ENCODE measurements at places on chromosomes 1 and 21.
A peak's percentile ranks its signal among the peaks of the same experiment; 100 is the strongest.

DNA sequence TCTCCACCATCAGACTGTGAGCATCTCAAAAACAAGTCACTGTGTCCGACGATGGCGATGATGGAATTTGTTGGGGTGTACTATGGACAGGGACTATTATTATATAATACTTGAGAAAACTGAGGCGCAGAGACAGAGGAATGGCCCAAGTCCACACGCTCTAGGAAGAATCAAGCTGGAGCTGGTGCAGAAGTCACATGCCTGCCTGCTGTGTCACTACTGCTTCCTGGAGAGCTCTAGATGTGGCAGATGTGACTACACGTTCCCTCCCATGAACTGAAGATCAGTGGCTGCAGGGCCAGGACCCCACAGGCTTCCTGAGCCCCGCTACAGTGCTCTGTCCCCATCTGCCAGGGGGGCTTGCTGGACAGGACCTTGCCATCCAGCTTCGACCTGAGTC, 56.9 kb downstream of the TRABD2B start:
- no peak for DNase-seq

GRCh38 chr1:10787286-10787685, 9.2 kb downstream of the CASZ1 start:
- DNase-seq: no peak

GRCh38 chr1:156476501-156477298, 23.9 kb downstream of the MEF2D start:
- no peak for DNase-seq

DNA sequence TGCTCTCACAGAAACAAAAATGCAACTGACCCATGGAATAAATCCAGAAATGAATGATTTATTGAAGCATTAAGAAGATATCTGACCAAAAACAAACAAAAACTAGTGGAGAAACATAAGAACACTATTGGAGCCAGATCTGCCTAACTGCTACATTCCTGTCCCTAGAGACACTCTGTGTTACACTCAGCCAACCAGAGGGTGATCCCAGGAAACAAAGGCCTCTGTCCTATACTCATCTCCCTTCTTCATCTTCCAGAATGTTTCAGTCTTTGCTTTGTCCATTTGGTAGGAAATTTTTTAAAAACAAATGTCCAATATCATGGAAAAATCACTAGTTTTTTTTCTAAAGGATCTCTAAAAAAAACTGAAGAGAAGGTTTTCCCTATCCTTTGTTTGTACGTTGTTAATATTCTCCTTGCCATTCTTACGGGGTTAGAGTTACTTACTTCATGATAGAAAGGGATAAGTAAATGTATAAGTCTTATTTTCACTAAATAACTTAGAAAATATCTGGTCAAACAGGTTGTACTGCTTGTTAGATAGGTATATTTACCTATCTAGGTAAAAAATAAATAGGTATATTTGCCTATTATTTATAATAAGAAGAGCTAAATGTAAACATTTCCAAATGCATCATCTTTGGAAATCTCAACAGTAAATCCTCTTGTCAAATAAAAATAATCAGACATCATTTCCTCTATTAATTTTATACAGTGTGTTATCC, 59.1 kb downstream of the NME7 start:
- DNase-seq: no peak

GRCh38 chr1:19287436-19288185, 959 bp downstream of the AKR7A3 start:
- no peak for DNase-seq

GRCh38 chr1:152034324-152034653, 2.5 kb downstream of the S100A11 start:
- DNase-seq: no peak

- DNase-seq: no peak
Measured at GRCh38 chr1:29544406-29544805, 308.1 kb downstream of the PTPRU start.

- DNase-seq: no peak
Measured at GRCh38 chr1:178908358-178908757, 37.5 kb upstream of the ANGPTL1 start.

GRCh38 chr21:41816583-41817165, 49.8 kb upstream of the RIPK4 start:
- DNase-seq: peak; percentile 48

DNA sequence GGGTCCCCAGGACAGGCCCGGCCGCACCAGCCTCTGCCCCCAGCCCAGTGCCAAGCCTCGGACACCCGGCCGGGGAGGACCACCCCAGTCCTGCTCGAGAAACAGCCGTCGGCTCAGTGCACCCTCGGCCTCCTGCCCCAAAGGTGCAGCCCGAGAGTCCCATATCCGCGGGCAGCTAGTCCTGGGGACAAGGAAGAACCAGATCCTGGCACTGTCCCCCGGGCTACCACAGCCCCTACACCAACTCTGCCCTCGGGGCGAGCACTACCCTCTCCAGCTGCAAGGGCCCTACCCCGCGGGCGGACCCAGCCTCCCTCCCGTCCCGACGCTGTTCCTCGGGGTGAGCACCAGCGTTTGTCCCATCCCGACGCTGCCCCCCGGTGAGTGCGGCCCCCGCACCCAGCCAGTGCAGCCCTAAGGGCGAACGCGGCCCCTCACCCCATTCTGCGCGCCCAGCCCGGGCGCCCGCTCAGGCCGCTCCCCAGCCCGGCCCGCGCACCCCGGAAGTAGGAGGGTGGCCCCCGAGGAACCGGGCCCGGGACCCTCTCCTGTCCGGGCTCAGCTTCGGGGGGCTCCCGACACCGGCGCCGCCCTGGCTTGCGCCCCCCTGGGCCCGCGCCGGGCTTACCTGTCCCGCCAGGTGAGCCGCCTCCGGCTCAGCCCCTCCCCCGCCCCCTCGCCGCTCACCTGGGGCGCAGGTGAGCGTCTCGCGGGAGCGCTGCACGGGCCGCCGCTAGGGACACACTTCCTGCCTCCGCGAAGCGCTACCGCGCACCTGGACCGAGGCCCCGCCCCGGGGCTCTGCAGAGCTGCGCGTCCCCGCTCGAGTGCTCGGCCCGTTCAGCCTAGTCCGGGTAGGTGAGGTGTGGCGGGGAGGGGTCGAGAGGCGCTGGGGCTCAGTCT, at the start of gene KDF1:
TSS of gene KDF1 (minus strand) at position 747 of the 903 bp plus-strand sequence. CDS start 8,088 bp downstream, outside the sequence.
- no peak for DNase-seq

- DNase-seq: no peak
Measured at GRCh38 chr21:19508442-19508841, 1104.9 kb upstream of the TMPRSS15 start.

DNA sequence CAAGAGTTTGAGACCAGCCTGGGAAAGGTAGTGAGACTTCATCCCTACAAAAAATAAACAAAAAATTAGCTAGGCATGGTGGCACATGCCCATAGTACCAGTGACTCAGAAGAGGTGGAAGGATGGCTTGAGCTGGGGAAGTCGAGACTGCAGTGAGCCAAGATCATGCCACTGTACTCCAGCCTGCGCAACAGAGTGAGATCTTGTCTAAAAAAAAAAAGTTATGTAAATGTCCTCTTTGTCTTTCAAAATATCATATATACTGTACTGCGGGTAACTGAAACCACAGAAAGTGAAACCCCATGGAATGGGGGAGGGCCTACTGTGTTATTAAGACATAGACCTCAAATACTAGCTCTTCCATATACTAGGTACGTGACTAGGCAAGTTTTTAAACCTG, 20.8 kb downstream of the ACADM start:
- no peak for DNase-seq

DNA sequence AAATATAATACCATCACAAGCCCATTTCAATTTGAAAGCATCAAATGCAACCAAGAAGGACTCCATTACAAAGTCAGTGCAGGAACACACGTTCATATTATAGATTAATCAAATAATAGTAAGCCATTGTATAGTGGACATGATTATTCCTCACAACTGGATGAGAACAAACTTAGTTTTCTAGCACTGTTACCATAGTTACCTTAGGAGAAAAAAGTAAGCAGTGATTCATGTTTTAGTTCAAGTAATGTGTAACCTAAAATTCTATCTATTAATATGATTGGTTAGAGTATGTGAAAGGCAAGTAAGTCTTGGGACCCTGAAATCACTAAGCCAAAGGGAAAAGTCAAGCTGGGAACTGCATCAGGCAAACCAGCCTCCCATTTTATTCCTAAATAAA, 15.2 kb downstream of the SSX2IP start:
- DNase-seq: no peak

- DNase-seq: no peak
Measured at GRCh38 chr1:231666937-231667608, 40.5 kb downstream of the DISC1 start.

GRCh38 chr21:37489553-37489952, 123.0 kb downstream of the DYRK1A start:
- no peak for DNase-seq

GRCh38 chr1:150535511-150536287, 13.5 kb upstream of the ADAMTSL4 start:
- DNase-seq: no peak

DNA sequence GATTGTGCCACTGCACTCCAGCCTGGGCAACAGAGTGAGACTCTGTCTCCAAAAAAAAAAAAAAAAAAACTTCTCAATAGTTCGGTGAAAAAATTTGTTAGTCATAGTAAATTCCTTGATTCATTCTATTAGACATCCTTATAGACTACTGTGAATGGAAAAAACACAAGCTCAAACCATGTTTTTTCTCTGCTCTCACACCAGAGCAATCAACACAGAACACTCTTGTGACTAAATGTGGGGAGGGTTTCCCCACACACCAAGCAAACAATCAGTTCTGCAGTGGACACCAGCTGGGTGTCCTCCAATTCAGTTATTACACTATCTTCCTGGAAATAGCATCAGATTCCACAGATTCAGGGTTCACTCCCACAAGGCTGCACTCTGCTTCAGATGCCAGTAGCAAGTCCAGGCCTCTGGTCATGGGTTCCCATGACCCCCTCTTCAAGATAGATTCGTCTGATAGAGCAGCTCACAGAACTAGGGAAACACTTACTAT, 69.1 kb upstream of the TEKT2 start:
- no peak for DNase-seq

GRCh38 chr1:89622895-89623294, 10.0 kb upstream of the LRRC8C start:
- no peak for DNase-seq

GRCh38 chr1:102742426-102742825, 365.9 kb downstream of the COL11A1 start:
- no peak for DNase-seq

DNA sequence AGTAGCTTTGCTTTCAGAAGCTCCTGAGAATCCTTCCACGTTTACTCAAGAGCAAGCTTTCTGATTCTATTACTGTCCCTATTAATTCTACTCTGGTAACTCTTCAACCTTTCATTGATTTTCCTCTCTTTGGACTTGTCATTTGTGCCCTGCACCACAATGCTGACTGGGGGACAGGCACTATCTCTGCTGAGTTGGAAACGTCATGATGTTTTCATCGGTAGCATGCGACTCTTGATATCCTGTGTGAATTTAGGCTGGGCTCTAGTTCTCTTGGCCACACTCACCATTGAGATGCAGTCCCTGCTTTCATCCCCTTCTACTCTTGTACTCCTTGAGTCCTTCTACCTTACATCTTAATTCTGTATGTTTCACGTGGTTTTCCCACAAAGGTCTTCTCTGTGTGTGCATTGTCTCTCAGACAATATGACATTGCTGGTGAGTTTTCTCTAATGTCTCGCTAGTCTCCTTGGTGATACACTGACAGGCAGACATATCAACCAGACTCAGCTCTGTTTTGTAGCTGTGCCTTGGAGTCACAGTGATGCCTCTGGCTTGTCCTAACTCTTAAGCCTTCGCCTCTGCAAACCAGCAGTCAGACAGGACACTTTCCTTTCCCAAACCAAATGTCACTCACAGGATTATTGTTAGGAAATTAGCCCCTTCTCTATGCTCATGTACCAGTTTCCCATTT, 223.6 kb upstream of the ADGRL2 start:
- DNase-seq: no peak

DNA sequence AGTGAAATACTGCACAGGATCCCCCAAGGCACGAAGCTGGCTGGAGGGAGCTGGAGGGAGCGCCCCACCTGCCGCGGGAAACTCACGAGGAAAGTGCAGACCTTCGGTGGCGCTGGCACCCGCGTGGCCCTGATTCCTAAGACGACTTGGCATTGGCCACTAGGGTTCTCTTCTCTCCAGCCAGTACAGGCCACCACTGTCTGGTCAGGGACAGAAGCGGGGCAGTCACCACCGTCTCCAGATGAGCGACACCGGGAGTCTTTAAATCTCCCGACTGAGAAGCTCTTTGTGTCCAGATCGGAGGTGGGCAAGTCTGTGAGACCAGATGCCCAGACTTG, 19.2 kb upstream of the CHIA start:
- DNase-seq: no peak

DNA sequence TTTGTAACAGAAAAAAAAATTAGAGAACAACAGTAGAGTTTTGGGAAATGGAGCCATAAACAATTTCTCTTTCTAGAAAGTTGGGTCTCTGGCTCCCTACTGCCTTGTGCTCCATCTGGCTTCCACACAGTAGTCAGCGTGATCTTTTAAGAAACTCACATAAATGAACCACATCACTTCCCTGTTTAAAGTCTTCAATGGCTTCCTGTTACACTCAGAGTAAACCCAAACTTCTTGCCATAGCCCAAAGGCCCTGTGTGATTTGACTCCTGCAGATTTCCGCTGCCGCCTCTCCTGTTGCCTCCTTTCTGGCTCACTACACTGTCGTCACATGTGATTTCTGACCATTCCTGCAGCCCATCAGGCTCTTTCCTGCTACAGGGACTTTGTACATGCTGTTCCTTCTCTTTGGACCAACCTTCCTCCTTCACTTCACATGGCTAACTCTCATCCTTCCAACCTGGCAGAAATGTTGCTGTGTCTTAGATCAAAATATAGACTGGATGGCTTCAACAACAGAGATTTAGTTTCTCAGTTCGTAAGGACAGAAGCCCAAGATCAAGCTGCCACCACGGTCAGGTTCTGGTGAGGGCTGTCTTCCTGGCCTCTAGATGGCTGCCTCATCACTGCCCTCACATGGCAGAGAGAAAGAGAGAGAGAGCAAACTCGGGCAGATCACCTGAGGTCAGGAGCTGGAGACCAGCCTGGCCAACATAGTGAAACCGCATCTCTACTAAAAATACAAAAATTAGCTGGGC, 34.0 kb downstream of the OPRD1 start:
- no peak for DNase-seq

DNA sequence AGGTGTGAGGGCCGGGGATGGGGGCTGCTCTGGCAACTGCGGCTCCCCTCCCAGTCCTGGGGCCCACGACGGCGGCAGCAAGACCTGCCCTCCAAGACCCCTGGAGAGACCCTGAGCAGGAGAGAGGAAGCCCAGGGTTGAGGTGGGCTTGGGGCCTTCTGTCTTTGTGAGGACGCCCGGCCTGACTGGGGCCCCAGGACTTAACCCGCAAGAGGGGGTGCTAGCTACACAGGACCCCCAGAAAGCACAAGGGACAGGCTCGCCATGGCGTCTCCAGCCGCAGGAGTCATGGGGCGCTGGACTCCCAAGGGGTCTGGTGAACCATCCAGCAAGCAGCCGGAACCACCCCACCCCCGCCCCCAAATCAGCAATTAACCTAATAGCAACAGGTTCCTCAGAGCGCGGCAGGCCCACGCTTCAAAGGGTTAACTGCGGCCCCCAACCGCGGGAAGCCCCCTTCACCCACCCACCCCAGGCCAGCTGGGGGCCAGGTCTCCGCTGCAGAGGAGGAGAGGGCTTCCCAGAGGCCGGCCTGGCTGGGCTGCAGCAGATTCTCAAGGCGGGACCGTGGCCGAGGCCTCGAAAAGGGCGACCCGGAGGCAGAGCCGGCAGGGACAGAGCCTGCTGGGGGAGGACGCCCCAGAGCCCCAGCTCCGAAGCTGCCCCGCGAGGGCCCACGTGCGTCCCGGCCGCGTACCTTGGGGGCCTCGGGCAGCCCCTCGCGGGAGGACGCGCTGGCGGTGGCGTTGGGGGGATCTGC, 525 bp downstream of the C1QTNF12 start:
- no peak for DNase-seq

Measured in heart right ventricle (tissue), 16 donors.